ENCODE measurements at places on chromosomes 3 and 15.

GRCh38 chr3:78926523-78926922 is 841.3 kb downstream of the ROBO1 start:
- no peak for DNase-seq

GRCh38 chr3:43093006-43093405 is 12.9 kb downstream of the POMGNT2 start:
- no peak for DNase-seq

- DNase-seq: no peak
These were observed 6.1 kb upstream of the HGD start for GRCh38 chr3:120688121-120688520.

- no peak for DNase-seq
These were observed 221.2 kb upstream of the ADAMTS9 start for GRCh38 chr3:64909011-64909410.

- DNase-seq: peak; percentile 94
These were observed 72.1 kb downstream of the IL1RAP start for GRCh38 chr3:190585805-190586630.

GRCh38 chr15:77059786-77060361 is 11.0 kb downstream of the TSPAN3 start:
- no peak for DNase-seq

DNA sequence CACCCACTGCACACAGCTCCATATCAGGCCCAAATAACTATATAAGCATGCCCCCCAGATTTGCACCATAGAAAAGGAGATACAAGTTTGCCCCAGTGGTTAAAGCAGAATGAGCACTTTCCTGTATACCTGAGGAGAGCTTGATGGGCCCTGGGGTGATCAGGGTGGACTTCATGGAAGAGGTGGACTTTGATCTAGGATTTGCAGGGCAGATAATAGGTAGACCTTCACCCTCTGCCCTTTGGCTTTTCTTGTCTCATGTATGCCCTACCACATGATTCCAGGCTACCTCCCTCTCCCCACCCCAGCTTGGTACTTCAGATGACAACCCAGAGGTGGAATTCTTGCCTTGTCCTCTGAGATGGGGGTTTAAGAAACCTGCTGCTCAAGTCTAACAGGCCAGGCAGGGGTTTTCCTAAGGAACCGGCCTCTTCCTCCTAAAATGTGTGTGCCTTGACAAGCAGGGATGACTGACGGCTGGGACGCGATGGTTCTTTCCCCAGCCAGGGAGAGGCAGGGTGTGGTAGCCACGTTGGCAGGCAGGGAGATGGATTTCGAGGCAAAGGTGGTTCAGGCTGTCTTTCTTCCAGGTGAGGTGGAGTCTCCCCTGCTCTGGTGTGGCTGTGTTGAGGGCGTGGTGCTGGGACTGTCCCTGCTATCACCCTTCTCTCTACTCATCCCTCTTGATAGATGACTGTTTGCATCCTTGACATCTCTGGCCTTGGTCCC is 6.6 kb upstream of the RHCG start:
- no peak for DNase-seq

DNA sequence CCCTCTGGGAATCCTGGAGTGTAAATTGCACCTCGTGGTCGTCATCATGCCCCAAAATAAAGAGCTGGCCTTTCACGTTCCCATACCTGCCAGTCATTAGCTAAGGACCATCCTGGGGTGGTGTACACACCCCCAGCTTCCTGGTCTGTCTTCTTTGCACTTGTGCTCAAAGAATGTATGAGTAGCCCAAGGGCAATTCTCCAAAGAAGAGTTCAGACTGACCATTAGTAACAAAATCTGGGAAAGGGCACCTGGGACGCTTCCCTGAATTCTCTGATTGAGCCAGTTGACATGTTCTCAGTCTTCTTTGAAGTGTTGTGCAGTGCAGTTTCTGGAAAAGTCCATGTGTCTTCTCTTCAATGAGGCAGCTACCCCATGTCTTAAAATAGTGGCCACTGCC is 34.8 kb downstream of the FAM3D start:
- DNase-seq: no peak

GRCh38 chr3:64995857-64996551 is 308.2 kb upstream of the ADAMTS9 start:
- DNase-seq: no peak

DNA sequence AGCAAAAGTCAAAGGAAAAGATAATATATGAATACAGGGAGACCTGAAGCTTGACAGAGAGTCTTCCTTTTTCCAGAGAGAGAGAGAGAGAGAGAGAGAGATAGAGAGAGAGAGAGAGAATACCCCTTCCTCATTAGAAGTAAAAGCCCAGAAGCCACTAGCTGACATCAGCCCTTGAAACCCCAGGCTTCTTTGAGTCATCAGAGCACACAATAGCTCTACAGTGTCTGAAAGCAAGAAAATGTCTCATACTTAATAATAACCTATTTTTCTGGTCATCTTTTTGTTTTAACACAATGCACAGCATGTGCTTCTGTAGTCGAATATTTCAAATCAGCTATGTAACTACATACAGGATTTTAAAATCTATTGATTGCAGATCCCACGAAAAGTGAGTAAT is 109.2 kb upstream of the NANOGP8 start:
- no peak for DNase-seq

DNA sequence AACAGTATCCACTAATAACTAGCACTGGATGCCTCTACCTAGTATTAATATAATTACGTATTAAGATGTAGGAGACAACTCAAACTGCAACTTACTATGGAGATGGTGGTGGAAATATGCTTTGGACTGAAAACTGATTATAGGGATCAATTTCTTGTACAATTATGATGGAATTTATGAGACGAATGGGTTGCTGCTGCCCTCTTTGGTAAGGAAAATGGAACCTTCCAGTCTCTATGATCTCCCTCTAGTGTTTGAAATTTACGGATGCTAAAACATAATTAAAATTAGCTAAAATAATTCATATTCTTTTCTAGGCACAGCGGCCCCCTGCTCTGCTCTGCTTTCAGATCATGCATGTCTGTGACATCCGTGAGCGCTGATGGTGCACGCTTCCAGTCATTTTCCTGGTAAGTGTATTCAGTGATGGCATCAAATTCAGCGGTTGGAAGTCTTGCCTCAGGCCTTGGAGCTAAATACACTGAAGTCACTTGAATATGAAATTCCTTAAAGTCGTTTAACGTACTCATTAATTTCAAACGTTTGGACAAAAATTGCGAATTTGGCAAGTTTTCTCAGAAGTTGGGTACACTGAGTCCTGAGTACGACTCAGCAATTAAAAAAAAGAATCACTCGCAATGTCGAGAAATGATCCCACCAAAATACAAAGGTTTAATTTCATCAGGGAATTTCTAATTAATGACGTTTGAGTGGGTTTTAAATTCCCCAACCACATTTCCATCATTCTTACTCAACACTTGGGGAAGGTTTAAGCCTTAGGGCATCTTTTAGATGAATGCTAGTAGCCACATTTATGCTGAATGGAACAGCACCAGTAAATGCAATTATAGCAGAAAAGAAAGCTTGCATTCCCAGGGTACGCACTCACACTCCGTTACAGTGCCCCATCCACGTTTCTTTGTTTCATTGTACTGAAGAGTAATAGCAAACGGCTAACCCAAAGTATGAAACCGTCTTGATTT is 132.6 kb downstream of the NR2F2 start:
- DNase-seq: no peak

DNA sequence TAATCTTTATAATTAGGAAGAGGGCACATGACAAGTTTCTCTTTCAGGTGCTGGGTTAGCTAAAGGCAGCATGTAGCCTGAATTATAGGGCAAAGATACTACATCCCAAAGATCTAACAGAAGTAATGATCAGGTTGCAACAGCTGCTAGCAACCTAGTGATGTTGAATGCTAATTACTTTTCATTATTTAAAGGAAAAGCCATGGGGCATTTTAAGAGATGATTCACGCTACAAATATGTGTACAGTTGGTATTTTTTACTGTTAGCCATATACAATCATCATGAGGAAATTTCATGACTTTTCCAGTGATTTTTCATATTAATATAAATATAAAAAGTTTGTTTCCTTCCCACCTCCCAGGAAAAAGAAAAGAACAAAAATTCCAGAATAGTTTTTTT is 43.0 kb downstream of the NEK10 start:
- DNase-seq: no peak

- DNase-seq: no peak
These were observed 60.3 kb upstream of the SMAD6 start for GRCh38 chr15:66641485-66642315.

GRCh38 chr3:47019201-47019600 is 39.7 kb downstream of the NBEAL2 start:
- peak; percentile 31 for DNase-seq

DNA sequence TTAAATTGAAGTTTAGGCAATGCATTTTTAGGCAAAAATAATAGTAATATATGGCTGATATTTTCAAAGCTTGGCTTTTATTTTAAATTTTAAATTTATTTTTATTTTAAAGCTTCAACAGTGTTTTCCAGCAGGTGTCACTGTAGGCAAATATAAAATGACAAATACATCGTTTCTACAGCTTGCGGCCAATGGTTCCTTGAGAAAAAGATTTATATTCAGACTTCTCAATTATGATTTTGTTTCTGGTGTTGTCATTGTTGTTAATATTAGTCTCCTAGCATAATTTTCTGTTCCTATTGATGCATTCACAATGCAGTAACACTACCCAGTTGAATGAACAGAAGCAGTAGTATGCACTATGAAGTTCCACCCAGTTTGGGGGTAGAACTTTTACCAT is 220.7 kb upstream of the DNAJC19 start:
- no peak for DNase-seq

DNA sequence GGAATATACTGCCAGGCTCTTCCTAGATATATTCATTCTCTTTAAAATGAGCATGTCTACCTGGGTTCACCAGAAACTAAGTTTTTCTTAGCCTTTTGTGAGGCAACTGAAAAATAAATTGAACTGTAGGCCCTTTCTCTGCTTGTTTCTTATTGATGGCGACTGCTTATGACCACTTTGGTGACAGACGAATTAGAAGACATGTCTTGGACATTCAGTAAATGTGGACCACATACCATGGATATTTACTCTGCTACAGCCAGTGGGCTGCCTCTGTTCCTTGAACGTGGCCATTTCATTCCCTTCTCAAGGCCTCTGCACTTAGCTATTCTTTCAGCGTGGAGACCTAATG is 603 bp upstream of the SELENOK start:
- no peak for DNase-seq

- no peak for DNase-seq
These were observed 37.2 kb downstream of the AADACL2 start for GRCh38 chr3:151770956-151771355.

DNA sequence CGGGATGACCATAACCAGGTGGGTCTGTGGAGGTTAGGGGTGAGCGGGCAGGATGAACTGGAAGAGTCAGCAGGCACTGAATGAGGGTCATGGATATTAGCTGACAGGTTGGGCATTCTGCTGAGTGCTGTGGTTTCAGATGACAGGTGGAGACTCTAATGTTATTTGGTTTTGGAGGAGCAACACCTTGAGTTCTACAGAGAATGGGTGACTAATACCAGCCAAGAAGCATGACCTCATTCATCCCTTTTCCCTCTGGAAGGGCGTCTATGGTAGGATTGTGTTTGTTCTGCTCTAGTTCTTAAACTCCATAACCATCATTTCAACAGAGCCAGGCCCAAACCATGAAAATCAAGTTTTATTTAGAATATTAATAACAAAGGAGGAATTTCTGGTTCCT is 550.7 kb upstream of the LMCD1 start:
- DNase-seq: no peak

DNA sequence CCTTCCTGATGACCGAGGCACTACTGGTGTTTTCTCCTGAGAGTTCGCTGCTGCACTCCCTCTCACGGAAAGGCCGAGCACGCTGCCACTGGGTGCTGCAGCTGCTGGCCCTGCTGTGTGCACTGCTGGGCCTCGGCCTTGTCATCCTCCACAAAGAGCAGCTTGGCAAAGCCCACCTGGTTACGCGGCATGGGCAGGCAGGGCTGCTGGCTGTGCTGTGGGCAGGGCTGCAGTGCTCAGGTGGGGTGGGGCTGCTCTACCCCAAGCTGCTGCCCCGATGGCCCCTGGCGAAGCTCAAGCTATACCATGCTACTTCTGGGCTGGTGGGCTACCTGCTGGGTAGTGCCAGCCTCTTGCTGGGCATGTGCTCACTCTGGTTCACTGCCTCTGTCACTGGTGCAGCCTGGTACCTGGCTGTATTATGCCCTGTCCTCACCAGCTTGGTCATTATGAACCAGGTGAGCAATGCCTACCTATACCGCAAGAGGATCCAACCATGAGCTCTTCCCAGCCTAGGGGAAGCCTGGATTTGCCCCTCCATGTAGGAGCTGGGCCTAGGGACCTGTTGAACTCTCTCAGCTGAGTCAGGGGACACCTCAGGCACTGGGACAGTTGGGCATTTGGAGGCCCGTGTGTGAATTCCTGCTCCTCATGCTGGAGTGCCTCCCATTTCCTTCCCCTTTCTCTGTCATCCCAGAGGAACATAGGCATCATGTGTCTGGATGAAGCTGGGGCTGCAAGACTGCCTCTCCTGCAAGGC is 2.8 kb downstream of the CYB561D2 start:
- no peak for DNase-seq

DNA sequence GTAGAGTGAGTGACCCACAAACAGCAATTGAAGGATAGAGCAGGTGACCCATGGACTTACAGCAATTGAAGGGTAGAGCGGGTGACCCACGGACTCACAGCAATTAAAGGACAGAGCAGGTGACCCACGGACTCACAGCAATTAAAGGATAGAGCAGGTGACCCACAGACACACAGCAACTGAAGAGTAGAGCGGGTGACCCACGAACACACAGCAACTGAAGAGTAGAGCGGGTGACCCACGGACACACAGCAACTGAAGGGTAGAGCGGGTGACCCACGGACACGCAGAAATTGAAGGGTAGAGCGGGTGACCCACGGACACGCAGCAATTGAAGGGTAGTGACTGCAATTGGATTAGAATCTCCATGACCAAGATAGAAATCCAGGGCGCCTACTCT is 9.8 kb upstream of the TNK2 start:
- DNase-seq: no peak

GRCh38 chr15:50418041-50418583 is 6.1 kb upstream of the USP8 start:
- no peak for DNase-seq

- peak; percentile 54 for DNase-seq
These were observed 46.5 kb upstream of the CCDC174 start for GRCh38 chr3:14605067-14605466.

DNA sequence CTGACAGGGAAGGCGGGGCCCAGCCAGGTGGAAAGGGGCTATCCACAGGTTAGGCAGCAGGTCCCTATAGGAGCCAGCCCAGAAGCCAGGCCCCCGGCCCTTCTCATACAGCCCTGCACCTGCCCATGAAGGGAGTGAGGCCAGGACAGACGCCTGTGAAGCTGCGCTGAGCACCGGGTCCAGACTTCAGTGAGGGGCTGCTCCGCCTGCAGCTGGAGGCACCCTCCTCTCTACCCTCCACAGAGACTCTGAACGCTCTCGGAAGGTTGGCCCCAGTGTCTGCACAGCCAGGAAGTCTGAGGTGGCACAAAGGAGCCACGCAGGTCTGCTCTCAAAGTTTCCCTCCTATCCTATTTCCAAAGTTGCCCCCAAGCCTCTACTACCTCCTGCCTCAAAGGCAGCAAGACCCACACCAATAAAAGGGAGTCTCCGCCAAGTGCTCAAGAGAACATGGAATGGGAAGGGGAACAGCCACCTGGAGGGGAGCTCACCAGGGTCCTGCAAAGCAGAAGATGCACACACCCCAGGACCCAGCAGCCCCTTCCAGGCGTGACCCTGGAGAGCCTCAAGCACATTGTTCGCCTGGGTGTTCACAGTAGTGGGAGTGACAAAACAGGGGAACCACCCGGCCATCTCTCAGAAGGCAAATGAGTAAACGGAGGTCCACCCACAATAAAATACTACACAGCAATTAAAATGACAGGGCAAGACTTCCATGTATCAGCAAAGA is 19.5 kb downstream of the XXYLT1 start:
- DNase-seq: no peak

Data from kidney epithelial cell (primary cell).